ENCODE measurements at places on chromosomes 6 and 20. TPM values are rescaled to one million over a fixed set of nuclear protein-coding genes. Genes with fewer than 3 reads are reported as not detected.

Gene CPXM1
- 0.26 TPM for total RNA-seq

GRCh38 chr6:168698923-168699322, 257.9 kb downstream of the SMOC2 start:
- DNase-seq, result no peak

Gene PRSS16
- total RNA-seq, result not detected

Gene FNDC11
- 1.9 TPM for total RNA-seq

Gene VWA7
- 0.11 TPM for total RNA-seq

DNA sequence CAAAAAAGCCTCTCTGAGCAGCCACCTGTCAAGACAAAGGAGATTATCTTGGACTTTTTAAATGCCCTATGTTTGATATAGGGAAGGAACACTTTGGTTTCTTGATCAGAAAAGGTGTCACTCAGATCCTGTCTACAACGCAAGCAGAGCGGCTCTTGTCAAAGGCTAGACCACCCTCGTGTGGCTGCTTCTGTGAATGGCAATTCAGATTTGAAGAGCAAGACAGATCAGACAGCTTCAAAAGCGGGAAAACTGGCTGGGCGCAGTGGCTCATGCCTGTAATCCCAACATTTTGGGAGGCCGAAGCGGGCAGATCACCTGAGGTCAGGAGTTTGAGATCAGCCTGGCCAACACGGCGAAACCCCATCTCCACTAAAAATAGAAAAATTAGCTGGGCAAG, 10.1 kb upstream of the NXT1 start:
- peak; percentile 41 for DNase-seq
